CD4-positive, alpha-beta T cell treated with Interleukin-12 subunit alpha and Interleukin-12 subunit beta, for 1 hour (primary cell): ENCODE measurements at places on chromosomes 6 and 20.

GRCh38 chr6:166580076-166581050 lies 6.1 kb downstream of the RAMACL start:
- DNase-seq: no peak

- no peak for DNase-seq
Observed at GRCh38 chr20:25457886-25458680, 50.6 kb downstream of the GINS1 start.

DNA sequence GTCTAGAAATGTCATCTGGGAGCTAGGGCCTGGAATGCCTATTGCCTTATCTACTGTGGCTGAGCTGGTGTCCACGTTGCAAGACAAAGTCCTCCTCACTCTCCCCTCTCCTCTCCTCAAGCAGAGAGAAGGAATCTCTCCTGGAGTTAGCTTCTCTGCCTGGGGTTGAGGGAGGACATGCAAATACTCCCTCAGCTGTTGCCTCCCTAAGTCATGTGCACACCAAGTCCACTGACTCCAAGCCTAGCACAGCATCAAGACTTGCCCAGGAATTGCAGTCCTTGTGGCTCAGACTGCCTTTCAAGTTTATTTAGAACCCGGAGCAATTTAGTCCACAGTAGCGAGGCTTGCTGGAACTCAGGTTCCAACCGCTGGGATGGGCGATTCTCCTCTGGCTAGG lies 38.0 kb upstream of the SCP2D1 start:
- DNase-seq: no peak

- DNase-seq: no peak
Observed at GRCh38 chr6:25423358-25423757, 144.2 kb downstream of the CARMIL1 start.

DNA sequence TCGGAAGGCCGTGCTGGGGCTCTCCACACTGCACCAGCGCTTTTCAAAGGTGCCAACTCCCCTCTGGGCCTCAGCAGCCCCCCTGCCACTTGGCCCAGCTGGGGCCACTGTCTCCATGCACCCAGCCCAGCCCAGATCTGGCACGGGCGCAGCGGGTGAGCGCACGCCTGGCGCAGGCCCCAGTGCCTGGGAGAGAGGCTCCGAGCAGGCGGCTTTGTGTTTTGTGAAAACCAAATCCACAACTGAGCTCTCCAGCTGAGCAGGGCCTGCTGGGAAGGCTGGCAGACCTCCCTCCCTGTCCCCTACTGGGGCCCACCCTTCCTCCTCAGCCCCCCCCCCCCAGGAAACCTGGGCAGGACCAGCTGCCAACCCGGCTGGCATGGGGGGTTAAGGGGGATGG lies 17.0 kb downstream of the MDGA1 start:
- DNase-seq: no peak

DNA sequence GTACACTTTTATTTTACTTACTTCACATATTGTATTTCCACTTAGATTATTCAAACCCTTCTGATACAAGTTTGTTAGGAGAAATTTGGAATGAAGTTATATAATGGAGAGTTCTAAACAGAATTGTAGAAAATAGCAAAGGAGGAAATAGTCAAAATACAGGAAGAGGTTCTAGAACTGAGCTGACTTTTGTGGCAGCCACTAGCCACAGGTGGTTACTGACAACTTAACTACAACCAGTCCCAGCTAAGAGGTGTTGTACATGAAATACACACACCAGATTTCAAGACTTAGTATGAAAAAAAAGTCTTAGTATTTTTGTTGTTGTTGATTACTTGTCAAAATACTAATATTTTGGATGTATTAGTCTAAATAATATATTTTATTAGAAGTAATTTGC lies 727.4 kb upstream of the CITED2 start:
- DNase-seq: no peak

DNA sequence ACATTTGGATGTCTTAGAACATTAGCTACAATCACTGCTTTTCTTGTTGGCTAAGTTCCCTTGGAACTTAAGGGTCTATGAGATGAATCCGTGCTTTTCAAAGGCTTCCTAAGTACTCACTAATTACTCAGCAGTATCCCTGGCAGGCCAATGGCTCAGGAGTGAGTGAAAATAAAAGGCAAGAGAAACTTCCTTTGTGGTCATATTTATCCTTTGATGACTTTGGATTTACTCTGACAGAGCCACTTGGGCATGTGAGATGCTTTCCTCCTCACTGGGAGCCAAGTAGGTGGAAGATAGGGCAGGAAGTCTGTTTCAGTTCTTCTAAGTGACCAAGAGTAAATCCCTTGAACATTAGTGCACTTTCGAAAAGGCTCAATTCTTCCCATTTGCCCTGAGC lies 224.3 kb upstream of the FOXA2 start:
- DNase-seq: no peak

DNA sequence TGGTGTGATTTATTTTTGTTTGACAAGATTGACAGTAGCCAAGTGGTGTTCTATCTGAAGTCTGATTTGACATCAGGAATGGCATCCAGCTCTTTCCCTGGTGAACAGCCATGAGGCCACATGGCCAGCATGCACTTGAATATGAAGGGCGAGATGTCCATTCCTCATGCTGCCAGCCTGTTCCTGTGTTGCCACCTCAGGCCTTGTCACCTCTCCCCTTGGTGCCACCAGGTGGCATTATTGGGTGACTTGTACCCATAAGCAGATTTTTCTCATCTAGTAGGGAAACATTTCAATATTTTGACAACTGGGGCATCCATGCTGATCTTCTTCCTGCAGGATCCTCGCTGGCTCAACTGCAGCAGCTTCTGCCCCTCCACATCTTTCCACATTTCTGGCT lies 199.1 kb downstream of the ERMARD start:
- DNase-seq: peak; percentile 30

DNA sequence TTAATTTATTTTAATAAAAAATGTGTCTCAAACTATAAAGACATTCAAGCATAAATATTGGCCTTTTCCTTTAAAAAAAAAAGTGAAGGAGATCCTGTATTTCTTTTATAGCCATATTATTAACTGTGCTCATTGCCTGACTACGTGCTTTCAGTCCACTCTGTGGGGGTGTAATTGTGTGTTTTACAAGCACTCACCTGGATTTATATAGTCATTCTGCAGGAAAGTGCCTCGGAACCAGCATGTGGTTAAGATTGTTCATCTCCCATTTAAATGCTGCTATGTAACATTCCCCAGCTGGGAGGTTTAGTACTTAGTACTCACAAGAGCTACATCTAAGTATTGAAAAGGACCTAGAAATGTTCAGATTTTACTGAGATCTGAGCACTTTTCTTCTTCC lies 47.9 kb upstream of the SLC22A16 start:
- DNase-seq: no peak

- DNase-seq: no peak
Observed at GRCh38 chr20:11001764-11002540, 328.2 kb upstream of the JAG1 start.

- peak; percentile 6 for DNase-seq
Observed at GRCh38 chr6:20367743-20368485, 33.8 kb upstream of the E2F3 start.

DNA sequence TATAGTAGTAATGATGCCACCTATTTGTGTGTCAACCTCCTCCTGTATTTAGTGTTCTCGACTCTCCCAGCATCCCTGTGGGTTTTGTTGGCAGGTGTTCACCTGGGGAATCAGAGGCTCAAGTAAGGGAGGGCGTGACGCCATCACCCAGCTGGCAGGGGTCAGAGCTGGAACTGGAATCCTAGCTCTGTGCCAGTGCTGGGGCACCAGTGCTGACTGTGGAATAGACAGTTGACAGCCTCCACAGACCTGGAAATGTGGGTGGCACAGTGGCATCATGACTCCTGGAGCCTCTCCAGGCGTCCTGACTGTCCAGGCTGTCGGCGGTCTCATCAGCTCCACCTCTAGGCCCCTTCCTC lies 102.8 kb downstream of the SYCP2 start:
- DNase-seq: no peak

- DNase-seq: no peak
Observed at GRCh38 chr6:6509284-6509683, 79.2 kb upstream of the LY86 start.
